Activated naive CD4-positive, alpha-beta T cell treated with Interleukin-2 at 50 U/mL for 16 hours (primary cell): ENCODE measurements at places on chromosomes 7 and 10.

GRCh38 chr7:158975526-158976467, 119.4 kb downstream of the DYNC2I1 start:
- DNase-seq, result peak; percentile 22

DNA sequence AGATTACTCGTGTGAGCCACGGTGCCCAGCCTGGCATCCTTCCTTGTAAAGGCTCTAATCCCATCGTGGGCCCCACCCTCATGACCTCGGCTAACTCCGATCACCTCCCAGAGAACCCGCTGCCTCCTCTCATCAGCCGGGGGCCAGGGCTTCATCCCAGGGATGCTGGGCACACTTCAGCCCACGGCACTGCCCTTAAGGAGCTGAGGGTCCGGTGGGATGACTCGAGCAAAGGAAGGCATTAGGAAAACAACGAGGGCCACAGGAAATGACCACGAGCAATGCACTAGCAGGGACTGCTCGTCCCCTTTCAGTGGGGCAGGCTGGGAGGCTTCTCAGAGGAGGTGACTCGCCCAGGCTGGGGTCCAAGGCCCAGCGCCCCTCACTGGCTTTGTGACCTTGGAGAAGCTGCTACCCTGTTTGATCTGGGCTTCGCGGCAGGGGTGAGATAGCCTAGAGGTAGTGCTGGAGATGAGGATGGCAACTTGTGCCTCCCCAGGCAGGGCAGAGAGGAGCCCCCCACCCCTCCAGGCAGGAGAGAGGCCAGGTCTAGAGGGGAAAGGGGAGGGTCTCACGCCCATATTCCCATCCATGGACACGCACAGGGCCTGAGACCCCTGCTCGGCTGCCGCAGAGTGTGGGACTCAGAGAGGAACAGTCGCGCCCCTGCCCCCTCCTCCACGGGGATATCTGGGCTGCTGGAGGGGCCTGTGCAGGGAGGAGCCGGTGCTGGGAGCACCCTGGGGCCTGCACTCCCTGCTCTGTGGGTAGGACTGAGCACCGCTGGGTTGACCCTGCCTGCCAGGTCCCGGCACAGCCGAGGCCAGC, 26.8 kb downstream of the ELFN1 start:
- DNase-seq, result no peak

DNA sequence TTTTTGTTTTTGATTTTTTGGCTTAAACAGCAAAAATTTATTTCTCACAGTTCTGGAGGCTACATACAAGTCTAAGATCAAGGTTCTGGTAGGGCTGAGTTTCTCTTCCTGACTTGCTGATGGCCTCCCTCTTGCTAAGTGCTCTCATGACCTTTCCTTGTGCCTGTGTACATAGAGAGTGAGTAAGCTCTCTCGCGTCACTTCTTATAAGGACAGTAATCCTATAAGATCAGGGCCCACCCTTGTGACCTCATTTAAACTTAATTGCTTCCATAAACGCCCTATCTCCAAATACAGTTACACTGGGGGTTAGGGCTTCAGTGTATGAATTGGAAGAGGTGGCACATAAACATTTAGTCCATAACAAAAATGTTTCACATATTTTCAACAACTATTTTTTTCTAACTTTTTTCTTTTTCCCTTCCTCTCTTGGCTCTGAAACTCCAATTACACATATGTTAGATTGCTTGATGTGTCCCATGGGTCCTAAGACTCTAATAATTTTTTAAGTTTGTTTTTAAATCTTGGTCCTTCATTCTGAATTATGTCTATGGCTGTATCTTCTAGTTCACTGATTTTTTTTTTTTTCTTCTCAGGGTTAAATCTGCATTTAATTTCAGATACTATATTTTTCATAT, 149.8 kb downstream of the HBP1 start:
- DNase-seq, result no peak

DNA sequence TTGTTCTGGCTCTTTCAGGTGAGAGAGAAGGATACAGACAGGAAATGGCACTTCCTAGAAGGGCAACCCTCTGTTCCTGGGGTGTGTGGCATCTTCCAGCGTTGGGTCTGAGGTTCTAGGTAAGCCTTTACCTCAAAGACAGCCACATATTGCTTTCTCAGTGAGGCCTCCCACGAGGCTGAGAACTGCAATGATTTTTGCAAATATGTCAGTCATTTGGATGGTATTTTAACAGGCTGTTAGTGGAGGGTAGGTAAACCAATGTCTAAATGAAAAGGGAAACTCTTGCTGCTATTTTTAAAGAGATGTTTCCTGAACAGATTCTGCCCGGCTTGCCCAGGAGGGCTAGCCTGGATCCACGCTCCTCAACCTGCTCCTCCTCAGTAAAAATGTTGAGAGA, 240.3 kb upstream of the KLF6 start:
- no peak for DNase-seq

- DNase-seq, result no peak
These were observed 3.2 kb upstream of the EMX2 start for GRCh38 chr10:117539361-117539773.
